ENCODE measurements at places on chromosomes 5 and 9.

GRCh38 chr5:52869391-52869790 is 81.7 kb downstream of the ITGA1 start:
- DNase-seq, result no peak

DNA sequence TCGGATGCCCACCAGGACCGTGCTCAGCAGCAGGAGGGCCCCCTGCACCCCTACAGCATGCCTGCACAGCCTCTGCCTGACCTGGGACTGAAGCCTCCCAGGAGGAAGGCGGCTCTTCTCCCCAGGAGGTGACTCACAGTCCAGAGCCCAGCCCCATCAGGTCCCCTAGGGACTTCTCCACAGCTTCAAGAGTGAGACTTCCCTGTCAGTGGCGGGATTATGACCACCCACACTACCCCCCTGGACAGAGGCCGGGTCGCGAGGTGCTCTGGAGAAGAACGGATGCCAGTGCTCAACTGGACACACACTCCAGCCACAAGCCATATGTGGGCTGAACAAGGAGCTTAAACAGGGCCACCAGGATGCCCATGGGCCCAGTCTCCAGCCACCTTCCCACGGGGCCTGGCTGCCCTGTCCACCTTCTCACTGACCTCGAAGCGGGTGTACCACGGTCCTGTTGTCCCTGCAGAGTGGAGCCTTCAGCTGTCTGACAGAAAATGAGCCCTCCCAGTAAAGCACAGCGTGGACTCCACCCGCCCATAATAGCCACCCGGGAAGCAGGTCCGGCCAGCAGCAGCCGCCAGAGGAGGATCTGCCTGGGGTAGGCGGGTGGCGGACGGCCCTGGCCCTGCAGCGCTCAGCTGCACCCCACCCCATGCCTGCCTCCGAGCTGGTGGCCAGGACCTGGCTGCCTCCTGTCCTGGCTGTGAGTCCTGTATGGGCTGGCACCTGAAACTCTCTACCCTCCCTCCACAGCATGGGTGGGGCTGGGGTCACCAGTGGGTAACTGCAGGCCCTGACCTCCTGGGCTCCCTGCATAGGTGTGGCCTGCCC is 54.7 kb downstream of the SEMA4D start:
- DNase-seq, result no peak

- DNase-seq, result no peak
Measured at GRCh38 chr5:8720506-8720905, 825.4 kb downstream of the SEMA5A start.

- DNase-seq, result no peak
Measured at GRCh38 chr5:95803271-95804148, 19.0 kb downstream of the GLRX start.

GRCh38 chr9:129595311-129595741 is 25.6 kb downstream of the C9orf50 start:
- no peak for DNase-seq

- no peak for DNase-seq
Measured at GRCh38 chr5:27414099-27414498, 375.7 kb upstream of the CDH9 start.

- no peak for DNase-seq
Measured at GRCh38 chr5:97412959-97413358, 229.9 kb upstream of the RIOK2 start.
